Mucosa of gallbladder (tissue), 1 donor: ENCODE measurements at places on chromosomes 2 and 18. TPM values are rescaled to one million over a fixed set of nuclear protein-coding genes. Genes with fewer than 3 reads are reported as not detected.

GRCh38 chr2:186544255-186544675 lies 45.6 kb upstream of the ITGAV start:
- no peak for DNase-seq

DNA sequence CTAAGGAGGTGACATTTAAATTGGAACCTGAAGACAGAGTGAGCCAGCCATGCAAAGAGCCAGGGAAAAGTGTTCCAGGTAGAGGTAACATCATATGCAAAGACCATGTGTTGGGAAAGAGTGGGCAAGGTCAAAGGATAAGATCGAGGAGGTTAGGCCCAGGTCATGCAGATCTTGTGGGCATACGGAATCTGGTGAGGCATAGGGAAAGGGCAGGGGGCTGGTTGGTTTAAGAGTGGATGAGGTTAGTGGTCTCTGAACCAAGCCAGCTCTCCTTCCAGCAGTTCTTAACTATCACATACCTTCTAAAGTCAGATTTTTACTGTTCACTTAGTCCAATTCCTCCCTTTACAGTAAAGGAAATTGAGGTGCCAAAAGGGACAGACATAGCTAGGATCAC lies 3.0 kb downstream of the ANKRD53 start:
- no peak for DNase-seq

The PSMA8 gene
- not detected for total RNA-seq

DNA sequence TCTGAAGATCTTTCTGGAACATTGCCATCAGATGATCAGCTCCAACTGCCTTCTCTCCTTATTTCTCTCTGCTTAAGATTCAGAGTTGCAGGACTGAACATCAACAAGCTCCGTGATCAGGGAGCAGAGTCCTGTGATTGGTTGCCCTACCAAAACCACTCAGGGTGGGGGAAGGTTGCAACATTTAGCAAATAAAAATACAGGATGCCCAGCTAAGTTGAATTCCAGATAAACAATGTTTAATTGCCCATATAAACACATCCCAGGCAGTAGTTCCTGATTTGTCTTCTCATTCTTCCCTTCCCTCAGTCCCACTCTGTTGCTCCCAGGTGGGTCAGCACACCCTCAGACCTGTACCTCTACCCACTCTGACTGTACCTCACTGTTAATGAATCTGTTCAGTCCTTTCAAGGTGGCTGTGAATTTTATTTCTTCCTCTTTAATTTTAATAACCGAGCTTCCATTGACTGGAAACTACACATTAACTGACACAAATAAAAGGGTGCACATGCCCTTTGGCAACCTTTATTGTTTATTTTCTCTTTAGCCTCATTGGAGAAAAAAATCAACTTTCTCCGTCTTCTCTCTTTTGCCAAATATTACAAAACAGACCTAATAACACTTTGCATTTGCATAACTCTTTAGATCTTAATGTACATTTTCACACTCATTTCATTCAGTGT lies 167.1 kb upstream of the PKDCC start:
- DNase-seq, result no peak

DNA sequence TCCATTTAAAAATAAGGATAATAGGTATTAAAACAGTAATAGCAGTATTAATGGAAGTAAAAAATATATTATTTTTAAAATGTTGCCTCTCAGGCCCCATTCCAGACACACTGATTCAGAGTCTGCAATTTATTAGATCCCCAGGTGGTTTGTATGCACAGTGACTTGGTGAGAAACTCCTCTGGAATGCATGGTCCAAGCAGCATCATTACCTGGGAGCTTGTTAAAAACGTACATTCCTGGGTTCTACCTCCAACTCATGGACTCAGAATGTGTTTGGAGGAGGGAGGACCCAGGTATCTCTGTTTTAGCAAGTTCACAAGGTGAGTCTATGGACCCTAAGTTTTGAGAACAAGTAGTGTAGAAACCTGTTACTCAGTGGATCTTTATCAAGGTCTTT lies 95.6 kb downstream of the ITGA4 start:
- DNase-seq, result no peak

GRCh38 chr2:158101384-158101926 lies at the start of gene UPP2:
UPP2 (plus strand) TSS chr2:158101876; CDS start chr2:158102064, 188 bp downstream.
- no peak for DNase-seq

The TMEM247 gene
- total RNA-seq, result not detected

- no peak for DNase-seq
Observed at GRCh38 chr2:204019572-204020501, 83.3 kb downstream of the ICOS start.

The USP14 gene
- total RNA-seq, result 38.5 TPM

DNA sequence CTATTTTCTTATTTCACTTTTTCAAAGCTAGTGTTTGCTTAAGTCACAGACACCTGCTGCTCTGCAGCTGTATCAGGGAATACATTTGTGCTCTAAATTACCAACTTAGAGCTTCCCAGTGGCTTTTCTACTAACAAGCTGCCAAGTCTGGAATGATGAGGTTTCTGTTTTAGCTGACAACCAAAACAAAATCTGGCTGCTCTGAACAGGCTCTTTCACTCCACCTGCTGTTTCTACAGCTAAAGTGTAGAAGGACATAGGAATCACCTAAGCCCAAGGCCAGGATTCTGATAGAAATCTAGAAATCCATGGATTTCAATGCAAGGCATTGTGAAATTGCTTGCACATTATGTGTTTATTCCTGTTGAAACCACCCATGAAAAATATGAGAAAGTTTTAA lies 201.2 kb downstream of the SUCLG1 start:
- no peak for DNase-seq

The KIAA2012 gene
- not detected for total RNA-seq

The CD8B gene
- 4.1 TPM for total RNA-seq
